ENCODE measurements at places on chromosomes 6 and 20.
A peak's percentile ranks its signal among the peaks of the same experiment; 100 is the strongest.

GRCh38 chr6:14472255-14472985 is 354.8 kb downstream of the CD83 start:
- no peak for DNase-seq

DNA sequence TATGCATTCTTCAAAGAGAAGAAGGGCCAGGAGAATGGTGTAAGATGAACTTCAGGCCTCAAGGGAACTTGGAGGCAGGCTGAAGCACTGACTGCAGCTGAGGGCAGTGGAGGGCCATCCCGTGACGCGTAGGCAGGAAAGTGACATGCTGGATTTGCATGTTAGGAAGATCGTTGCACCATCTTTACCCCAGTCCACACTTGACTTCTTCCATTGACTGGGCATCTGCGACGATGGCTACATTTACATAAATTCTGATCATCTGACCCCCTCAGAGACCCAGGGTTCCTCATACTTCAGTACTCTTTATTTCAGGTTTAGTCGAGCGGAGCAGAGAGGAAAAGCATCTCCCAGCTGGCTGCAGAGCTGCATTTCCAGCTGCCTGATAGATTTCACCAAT is 180.2 kb downstream of the PTPRT start:
- no peak for DNase-seq

DNA sequence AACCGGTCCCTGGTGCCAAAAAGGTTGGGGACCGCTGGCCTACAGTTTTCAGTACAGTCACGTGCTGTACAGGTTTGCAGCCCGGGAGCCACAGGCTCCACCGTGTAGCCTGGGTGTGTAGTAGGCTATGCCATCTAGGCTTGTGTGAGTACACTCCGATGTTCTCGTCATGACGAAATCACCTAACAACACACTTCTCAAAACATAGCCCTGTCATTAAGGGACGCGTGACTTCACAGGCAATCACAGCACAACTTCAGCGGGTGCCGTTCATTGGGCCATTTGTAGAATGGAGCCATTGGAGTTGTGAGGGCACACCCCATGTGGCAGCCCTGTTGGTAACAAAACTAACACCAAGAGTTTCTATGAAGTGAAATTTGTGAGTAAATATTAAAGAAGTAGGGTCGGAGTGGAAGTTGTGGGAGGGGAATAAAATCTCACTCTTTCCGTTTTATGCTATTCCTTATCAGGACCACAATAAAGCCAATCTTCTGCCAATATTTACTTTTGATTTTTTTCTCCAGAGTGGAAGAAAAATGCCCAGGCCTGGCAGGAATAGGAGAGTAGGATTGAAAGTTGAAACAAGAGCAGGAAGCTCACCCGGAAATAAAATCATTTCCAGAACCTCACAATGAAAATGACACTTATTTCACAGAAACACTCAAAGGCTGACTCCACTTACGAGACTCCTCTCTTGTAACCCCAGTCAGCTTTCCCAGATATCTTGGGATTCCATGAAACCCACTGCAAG is 63.7 kb upstream of the PTPN1 start:
- no peak for DNase-seq

- no peak for DNase-seq
Observed at GRCh38 chr6:7198833-7199800, 91.4 kb downstream of the RREB1 start.

DNA sequence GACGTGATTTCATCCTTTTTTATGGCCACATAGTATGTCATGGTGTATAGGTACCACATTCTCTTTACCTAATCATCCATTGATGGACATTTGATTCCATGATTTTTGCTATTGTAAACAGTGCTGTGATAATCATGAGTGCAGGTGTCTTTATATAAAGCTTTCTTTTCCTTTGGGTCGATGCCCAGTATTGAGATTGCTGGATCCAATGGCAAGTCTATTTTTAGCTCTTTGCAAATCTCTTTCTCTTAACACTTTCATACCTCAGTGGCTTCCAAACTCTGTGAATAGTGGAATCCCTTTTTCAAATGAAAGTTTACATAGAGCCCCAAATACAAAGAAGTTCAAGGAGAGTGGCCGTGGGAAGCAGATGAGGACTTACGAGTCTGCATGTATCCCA is 105.8 kb upstream of the SPTLC3 start:
- DNase-seq = no peak

DNA sequence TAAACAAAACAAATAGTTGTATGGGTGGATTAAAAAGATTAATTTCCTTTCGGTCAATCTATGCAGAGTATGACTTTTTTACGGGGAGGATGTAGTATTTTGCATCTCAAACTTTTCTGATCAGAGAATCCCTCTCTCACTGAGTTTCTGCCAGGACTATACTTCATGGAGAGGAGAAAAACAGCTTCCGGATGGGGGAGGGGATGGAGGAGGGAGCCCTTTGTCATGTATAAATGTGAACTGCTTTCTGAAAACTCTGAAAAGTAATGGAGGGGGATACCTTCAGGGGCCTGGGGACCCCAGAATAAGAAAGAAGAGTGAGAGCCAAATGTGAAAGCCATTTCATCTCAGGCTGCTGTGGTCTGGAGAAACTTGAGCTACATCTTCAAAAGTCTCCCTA is 173.1 kb upstream of the KCNK16 start:
- DNase-seq = no peak

DNA sequence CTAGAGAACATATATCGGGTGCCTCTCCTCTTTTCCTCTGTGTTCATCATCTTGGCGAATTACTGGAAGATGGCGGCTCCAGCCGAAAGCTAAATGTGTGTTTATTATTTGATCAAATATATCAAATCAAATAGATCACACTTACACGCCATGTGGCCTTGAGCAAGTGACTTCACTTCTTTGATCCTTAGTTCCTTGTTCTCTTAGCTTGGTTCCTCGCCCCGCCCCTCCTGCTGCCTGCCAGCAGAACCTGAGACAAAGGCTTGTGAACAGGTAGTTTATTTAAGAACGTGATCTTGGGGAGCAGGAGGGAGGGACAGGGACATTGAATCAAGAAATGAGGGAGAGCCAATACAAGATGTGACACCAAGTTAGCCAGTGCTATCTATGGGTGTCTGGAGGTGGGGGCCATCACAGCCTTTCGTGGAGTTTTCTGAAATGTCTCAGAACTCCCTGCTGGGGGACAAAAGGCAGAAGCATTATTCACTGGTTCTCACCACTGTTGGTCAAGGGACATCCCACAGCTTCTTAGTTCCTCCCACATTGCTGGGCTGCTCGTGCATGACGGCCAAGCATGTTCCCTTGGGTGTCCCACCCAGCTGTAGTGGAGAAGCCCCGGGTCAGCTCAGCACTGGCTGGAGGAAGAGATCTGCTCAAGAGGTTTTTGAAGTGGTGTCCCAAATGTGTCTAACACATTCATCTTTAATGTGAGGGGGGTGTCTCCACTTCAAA is 44.9 kb upstream of the RNF24 start:
- no peak for DNase-seq

- no peak for DNase-seq
Observed at GRCh38 chr6:64254558-64254957, 619.0 kb downstream of the PHF3 start.

DNA sequence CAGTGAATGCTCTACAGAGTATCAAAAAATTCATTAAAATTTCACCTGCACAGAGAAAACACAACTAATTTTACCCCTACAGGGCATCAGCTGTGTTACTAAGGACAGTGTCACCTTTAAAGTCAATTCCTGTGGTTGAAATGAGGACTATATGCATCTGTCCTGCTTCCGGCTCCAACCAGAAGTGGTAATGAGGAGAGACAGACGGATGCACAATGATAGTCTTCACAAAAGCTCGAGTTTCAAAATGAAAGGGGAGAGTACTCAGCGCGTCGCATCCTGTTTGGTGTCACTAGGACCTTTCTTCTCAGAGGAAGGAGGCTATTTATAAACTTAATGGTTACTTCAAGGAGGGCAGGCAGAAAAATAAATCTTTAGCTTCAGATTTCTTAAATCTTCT is 86.5 kb downstream of the LYRM4 start:
- DNase-seq = no peak

DNA sequence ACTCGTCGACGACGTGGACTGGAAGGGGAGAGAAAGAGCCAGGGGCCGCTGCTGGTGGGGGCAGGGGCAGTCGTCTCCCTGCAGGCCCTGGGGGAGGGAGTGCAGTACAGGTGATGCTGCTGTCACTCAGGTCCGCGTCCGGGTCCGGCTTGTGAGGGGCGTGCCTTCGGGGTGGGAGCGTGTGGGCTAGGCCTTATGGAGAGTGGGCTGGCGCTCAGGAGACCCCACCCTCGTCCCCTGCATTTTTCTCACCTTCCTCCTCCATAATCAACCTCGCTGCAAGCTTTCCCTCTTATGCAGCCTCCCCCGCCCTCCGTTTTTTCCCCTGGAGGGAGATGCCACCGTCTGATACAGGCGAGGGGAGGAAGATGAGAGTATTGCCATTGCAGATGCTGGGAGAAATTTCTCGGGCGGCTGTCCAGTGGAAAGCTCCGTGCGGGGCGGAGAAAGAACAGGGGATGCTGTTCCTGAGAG is 632 bp downstream of the PCMT1 start:
- peak; percentile 53 for DNase-seq

DNA sequence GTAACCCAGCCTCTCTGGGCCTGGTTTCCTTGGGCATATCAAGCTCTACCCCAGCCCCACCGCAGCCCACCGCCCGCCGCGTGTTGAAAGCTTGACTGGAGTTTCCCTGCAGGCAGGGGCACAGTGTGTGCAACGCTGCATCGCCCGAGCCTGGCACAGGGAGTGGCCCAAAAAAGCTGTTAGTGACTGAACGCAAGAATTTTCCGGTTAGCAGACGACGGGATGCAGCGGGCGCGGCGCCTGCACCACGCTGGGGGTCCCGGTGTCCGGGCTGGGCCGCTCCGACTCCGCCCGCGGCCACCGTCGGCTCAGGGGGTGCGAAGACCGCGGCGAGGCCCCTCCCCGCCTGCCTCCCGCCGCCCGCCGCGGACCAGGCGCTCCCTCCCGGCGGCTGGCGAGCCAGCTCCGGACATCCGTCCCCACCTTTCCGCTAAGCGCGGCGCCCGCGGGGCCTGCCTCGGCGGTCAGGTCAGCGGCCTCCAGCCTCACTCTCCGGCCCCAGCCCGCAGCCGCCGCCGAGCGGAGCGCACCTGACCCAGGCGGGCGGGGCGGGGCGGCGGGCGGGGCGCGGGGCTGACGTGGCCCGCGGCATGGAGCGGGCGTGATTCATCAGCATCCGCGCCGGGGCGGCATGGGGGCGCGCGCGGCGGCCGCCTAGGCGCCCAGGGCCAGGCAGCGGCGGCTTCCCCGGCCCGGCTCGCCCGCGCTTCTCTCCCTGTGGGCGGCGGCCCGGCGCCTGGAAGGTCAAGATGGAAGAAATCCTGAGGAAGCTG is at the start of gene ARFGEF3:
ARFGEF3 (plus strand) TSS at position 602 of the 773 bp plus-strand sequence; CDS start at position 750, 148 bp downstream.
- peak; percentile 77 for DNase-seq

DNA sequence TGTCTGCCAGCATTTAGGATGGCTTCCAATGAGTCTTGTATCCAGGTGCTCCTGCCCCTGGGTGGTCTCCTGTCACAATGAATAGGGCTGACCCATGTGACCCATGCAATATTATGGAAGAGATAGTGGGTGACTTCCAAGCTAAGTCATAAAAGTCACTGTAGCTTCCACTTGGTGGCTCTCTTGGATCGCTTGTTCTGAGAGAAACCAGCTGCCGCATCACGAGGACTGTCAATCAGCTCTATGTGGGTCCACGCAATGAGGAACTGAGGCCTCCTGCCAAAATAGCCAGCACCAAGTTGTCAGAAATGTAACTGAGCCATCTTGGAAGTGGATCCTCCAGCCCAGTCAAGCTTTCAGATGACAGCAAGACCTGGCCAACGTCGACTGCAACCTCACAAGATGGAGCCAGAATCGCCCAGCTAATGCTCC is 14.9 kb upstream of the MATN4 start:
- peak; percentile 85 for DNase-seq

GRCh38 chr6:166625356-166625755 is 1.7 kb downstream of the RPS6KA2 start:
- DNase-seq = no peak

DNA sequence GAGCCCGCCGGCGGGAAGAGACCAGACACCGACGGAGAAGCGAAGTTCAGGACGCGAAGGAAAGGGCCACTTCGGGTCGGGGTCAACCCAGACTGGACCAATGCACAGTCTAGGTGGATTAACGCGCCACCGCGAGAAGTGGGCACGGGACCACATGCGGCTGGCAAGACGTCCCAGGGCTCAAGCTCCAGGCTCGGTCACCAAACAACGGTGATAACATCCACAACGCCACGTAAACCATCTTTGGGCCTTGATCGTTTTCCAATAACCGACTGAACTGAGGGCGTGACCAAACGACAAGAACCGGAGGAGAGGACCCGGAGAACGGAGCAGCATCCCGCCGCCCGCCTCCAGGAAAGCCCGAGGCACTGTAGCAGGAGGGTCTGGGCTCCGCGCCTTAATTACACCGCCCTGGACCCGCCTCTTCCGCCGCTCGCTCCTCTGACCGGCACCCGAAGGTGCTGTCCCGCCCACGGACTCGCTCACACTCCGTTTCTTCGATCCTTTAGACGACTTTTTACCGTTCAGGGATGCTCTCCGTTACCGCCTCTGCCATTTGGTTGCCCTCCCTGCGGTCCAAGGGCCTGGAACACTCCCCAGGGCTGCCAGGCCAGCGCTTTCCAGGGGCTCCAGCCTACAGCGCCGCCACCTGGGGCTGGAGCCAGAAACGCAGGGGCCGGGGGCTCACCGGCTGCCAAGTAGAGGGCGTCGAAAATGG is 44.1 kb downstream of the DPPA5 start:
- peak; percentile 11 for DNase-seq

DNA sequence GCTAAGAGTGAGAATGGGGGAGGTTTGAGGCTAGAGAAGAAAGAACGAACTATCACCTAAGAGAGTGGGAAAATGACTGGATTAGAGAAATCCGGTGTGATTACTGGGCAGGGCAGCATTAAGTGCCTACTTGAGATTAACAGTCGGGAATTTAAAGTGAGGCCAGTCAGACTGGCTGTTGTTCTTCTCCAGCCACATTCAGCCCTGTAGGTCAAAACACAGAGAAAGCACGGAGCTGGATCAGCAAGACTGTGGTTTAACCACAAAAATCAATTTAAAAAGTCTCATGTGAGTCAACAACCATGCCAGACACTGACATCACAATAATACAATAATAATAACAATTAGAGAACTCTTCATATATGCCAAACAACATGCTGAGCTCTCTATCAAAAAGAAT is 301.9 kb upstream of the SGK1 start:
- DNase-seq = no peak

- DNase-seq = no peak
Observed at GRCh38 chr6:32337186-32337805, 34.4 kb downstream of the TSBP1 start.

DNA sequence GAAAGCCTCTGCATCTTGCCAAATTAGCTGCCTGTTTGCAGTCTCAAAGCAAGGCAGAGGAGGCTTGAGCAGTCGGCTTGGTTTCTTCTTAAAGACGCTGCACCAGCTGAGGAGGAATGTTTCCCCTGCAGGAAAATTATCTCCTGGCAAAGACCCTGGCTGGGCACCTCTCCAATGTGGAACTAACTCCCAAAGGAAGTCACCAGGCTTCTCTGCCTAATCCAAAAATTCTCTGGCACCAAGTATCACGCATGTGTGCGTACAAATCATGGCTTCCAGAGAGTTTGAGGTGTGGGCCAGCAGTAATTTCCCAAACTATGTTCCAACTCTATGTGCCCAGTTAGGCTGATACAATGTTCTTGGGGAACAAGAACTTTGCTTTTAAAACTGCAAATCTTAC is 176.2 kb downstream of the KIF16B start:
- DNase-seq = no peak
